Activated CD4-positive, alpha-beta memory T cell treated with anti-CD3 and anti-CD28 coated beads for 36 hours (primary cell): ENCODE measurements at places on chromosomes 6 and 20. TPM values are rescaled to one million over a fixed set of nuclear protein-coding genes. Genes with fewer than 3 reads are reported as not detected.

PI16 gene
- total RNA-seq = 1.0 TPM

ADTRP gene
- 26.1 TPM for total RNA-seq

LAMA4 gene
- not detected for total RNA-seq

FAM83D gene
- total RNA-seq = 11.2 TPM

SLC22A1 gene
- 0.99 TPM for total RNA-seq

PI3 gene
- not detected for total RNA-seq

DNA sequence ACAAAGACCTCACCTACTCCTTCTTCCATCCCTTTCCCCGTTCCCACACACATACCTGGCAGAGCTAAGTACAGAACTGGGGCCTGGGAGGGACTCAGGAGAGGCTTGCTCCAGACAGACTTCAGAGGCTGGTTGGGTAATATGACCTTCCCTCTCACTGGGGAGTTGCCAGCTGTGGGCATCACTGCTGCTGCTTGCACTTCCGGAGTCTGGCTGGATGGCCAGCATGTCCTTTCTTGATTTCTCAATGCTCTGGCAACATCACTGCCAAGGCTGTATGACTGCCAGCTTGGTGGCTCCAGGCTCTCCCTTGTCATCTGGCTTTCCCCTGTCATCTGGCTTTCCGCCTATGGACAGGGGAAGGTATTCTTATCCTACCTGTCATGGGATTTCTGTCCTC, 47.8 kb downstream of the CDH22 start:
- DNase-seq = no peak

DNA sequence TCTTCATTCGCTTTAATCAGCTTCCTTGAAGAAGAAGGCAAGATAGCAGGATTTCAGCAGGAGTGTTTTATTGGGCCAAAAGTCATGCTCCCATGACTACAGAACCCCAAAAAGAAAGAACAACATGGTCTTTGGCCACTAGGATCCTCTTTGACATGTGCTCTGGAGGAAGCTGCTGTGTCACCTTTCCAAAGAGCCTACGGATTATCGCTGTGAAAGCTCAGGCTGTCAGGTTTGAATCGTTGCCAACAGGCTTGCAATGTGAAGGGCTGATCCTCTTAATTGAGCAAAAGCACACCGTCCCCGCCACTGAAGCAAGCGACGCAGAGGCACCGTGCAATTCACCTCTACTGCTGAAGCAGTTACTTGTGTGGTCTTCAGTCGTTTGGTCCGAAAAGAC, 29.0 kb downstream of the MYLIP start:
- DNase-seq = no peak

- DNase-seq = no peak
Observed at GRCh38 chr20:9081423-9081966, 12.6 kb downstream of the PLCB4 start.

DNA sequence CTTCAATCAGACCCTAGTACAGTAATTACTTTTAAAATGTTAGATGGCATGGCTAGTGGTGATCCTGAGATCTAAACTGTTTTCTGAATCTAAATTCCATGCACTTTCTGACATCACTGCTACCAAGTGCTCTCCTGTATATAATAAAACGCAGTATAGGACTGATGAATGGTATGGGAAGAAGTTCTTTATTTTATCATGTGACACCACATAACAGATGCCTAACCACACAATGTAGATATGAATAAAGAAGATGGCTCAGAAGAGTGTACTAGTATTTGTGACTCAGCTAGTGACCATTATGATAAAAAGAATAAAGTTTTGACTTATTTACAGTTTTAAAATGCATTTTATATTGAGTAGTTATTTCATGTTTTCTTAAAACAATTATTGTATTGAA, 8.5 kb downstream of the NDUFAF4 start:
- DNase-seq = no peak

GRCh38 chr20:54323227-54323734, 115.4 kb downstream of the PFDN4 start:
- no peak for DNase-seq

GRCh38 chr6:126040826-126041225, 54.5 kb downstream of the TRMT11 start:
- DNase-seq = no peak

- no peak for DNase-seq
Observed at GRCh38 chr6:47042275-47042791, at the start of gene ADGRF1. TSS of gene ADGRF1 (minus strand) at chr6:47042332. CDS start at chr6:47029061, 13,271 bp downstream.

DNA sequence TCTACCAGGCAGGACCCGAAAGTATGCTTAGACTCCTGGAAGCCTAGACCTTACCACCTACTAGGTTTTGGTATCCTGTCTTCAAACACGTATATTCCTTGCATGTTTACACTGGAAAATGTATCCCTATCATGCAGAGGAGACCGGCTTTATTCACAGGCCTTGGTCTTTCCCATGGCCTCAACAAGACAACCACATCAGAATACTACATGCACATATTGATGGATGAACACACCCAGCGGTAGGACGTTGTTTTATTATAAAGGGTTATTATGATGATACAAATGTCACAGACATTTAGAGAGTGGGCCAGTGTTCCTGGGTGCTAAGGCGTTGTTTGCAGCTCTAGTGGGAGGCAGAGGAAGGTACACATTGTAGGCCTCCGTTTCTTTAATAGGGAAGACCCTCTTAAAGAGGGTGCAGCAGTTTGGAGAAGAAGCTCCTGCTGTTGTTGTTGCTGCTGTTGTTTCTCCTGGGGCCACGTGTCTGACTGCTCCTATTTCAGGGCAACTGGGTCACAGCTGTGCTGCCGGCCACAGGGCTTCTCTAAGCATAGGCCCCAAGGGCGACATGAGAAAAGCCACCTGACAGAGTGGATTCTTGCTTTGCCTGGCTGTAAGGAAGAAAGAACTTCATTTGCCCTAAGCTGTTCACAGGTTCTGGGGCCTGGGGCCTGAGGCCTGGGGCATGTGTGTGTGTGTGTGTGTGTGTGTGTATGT, 98.3 kb upstream of the SASH1 start:
- no peak for DNase-seq

DNA sequence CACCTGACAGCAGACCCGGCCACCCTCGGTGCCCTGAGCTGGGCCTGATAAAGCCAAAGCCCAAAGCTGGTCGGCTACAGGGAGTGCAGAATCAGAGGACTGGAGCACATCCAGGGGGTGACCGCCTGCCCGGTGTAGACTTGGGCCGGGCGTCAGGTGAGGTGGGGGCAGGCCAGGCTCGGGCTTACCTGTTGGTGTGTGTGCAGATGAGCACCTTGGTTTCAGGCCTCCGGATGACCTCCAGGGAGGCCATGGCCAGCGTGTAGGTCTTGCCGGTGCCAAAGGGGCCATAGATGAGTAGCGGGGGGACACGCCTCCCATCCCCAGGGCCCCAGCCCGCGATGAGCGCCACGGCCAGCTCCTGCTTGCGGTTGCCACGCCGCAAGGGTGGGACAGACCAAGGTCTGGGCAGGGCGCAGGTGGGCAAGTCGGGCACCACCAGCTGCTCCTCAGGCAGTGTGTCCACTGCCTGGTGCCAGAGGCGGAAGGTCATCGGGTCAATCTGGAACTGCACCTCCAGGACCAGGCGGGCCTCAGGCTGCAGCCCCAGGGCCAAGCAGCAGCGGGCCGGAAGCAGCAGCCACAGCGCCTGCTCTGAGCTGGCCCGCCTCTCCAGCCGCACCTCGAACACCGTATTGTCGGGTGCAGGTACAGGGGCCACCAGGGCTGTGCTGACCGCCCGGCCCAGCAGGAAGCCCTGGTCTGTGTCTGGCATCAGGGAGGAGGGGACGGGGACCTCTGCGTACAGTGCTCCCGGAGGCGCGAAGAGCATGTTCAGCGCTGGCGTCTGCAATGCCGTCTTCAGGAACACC, 5.7 kb downstream of the HELZ2 start:
- DNase-seq = no peak

GRCh38 chr6:143742070-143742954, 64.5 kb downstream of the PHACTR2 start:
- DNase-seq = no peak

DNA sequence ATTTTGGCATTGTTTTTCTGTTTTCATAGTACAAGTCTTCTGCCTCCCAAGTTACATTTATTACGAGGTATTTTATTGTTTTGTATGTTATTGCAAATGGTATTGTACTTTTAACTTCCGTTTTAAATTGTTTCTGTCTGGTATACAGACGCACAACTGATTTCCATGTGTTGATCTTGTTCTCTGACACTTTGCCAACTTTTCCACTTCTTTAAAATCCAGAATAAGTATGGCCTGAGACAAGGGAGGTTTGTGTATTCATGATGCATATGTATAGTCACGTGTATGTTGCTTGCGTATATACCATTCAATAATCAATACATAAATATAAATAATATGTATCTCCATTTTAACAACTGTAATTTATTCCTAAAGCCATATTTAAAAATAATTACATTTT, 41.2 kb downstream of the THBS2 start:
- DNase-seq = no peak
